ENCODE measurements at places on chromosomes 3 and 15. TPM values are rescaled to one million over a fixed set of nuclear protein-coding genes. Genes with fewer than 3 reads are reported as not detected.

IL17RE gene
- total RNA-seq = 1.3 TPM

DNA sequence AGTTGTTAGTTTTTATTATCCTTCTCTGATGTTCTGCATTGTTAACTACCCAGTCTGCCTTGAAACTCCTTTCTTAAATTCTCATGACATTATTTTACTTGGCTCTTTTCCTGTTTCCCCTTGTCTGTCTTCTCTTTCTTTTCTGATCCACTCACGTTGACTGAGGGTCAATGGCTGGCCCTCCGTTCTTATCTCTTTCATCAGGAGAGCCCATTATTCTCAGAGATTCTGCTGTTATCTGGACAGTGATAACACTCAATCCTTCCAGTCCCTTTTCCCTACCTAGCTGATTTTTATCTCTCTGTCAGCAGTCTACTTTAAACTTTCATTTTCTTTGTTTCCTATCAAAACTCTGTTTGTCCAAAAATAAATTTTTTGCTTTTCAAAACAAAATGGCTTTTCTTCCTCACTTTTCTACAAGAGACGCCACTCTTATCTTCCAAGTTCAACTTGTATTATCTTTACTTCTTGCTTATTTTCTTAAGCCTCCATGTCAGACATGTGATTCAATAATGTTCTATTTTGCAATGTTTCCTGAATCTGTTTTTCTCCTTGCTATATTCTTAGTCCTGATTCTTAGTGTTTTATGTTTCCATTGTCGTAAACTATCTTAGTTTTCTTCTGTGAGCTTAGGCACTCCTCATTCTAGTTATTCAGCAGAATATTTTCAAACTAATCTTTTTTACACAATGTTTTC, 120.2 kb downstream of the NEDD4 start:
- no peak overlapping the region for H3K4me3 ChIP-seq
- no peaks in the 10 kb centered on the region for H3K36me3 ChIP-seq
- H3K27ac ChIP-seq = no peak overlapping the region
- DNase-seq = no peak

WDR6 gene
- 141 TPM for total RNA-seq

IL16 gene
- total RNA-seq = 141 TPM

SLC38A3 gene
- total RNA-seq = not detected

P3H2 gene
- total RNA-seq = 87.8 TPM

UBE2E2 gene
- total RNA-seq = 34.6 TPM

DNA sequence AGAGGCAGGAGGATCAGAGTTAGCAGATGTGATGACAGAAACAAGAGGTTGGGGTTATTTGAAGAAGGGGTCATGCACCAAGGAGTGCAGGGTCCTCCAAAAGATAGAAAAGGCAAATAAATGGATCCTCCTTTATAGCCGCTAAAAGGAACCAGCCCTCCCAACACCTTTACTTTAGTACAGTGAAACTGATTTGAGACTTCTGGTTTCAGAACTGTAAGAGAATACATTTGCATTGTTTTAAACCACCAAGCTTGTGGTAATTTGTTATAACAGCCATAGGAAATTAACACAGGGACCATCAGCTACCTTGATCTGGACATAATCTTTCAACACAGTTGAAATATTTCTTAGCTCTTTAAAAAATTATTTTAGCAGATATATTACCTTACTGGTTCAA, 166.6 kb downstream of the TIGIT start:
- H3K36me3 ChIP-seq = no peaks in the 10 kb centered on the region
- no peak overlapping the region for H3K27ac ChIP-seq
- H3K27me3 ChIP-seq = no peaks in the 10 kb centered on the region
- H3K4me3 ChIP-seq = no peak overlapping the region

- H3K4me1 ChIP-seq = no peaks in the 10 kb centered on the region
- DNase-seq = no peak
- no peaks in the 10 kb centered on the region for H3K27me3 ChIP-seq
- H3K4me3 ChIP-seq = no peak overlapping the region
Measured at GRCh38 chr3:174541708-174542315, 317.3 kb upstream of the NAALADL2 start.

PLEKHO2 gene
- total RNA-seq = 138 TPM

DNA sequence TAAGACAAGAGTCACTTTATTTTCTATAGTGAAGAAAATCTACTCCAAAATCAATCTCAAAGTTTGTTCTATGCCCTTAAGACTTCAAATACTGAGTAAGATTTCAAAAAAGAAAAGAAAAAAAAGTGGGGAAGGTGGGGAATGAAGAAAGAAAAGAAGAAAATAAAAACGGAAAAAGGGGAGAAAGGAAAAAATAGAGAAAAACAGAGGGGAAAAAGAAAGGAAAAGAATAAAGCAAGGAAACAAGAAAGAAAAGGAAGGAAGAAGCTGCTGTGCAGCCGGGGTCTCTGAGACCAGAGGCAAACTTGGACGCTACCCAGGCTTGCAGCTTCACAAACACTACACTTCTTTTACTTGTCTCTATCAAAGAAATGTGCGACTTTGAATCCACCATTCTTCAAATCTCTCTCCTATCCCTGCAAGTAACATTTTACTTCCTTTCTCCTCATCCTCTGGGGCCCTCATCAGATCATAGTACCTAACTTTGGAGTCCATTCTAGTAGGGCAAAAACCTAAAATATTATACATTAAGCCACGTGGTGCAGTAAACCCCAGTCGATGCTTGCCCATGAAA, 279.8 kb downstream of the FOXP1 start:
- H3K4me3 ChIP-seq = no peak overlapping the region
- peaks cover 58% of the 10 kb centered on the region for H3K4me1 ChIP-seq
- peaks cover 4% of the 10 kb centered on the region for H3K36me3 ChIP-seq
- no peaks in the 10 kb centered on the region for H3K27me3 ChIP-seq
- peak overlapping the region; percentile 38 for H3K27ac ChIP-seq

ROPN1 gene
- not detected for total RNA-seq

TRPM1 gene
- not detected for total RNA-seq

- no peak overlapping the region for H3K4me3 ChIP-seq
- H3K4me1 ChIP-seq = no peaks in the 10 kb centered on the region
- H3K36me3 ChIP-seq = peaks cover 100% of the 10 kb centered on the region
- H3K27me3 ChIP-seq = no peaks in the 10 kb centered on the region
- H3K27ac ChIP-seq = no peak overlapping the region
- DNase-seq = no peak
Measured at GRCh38 chr3:15011174-15011573, 53.9 kb downstream of the MRPS25 start.

Measured in spleen (tissue), 13 donors.